DMS 273 treated with DMSO at 0.1 percent for 48 hours (cell line): ENCODE measurements at places on chromosomes 7 and 10.

DNA sequence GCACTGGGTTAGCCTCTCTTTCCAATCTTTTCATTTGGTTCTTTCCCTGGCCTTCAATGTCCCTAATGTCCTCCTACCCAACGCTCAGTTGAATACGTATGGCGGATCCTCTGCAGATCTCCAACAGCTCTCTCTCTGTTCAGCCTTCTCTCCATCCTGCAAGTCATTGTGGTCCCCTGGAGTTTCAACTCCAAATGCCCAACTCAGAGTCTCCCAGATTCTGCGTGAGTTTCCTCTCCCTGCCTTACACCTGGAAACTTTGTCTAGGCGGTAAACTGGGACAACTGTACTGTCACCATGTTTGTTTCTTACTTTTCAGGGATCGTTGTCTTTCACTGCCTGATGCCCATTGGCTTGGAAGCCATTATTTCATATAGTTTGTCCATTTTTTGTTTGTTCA lies 273.1 kb downstream of the TNS3 start:
- no peak for DNase-seq

DNA sequence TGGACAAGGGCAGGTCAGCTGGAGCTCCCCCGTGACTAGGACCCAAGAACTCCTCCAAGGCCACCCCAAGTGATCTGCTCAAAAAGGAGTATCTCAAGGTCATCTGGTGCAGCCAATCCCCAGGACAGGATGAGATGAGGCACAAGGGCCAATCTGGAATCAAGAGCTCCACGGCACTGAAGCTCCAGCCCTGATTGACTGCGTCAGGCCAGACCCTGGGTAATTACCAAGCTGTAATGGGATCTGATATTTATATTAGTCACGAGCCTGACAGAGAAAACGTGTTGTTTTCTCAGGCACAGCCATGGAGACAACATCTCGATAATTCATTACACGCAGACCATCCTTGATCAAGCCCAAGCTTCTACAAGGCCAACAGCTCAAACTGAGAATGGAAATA lies 4.2 kb downstream of the KCNMA1 start:
- DNase-seq = no peak

- no peak for DNase-seq
Observed at GRCh38 chr7:134024739-134025138, 102.4 kb upstream of the LRGUK start.

- DNase-seq = no peak
Observed at GRCh38 chr7:142754681-142755575, 5.7 kb downstream of the PRSS1 start.

DNA sequence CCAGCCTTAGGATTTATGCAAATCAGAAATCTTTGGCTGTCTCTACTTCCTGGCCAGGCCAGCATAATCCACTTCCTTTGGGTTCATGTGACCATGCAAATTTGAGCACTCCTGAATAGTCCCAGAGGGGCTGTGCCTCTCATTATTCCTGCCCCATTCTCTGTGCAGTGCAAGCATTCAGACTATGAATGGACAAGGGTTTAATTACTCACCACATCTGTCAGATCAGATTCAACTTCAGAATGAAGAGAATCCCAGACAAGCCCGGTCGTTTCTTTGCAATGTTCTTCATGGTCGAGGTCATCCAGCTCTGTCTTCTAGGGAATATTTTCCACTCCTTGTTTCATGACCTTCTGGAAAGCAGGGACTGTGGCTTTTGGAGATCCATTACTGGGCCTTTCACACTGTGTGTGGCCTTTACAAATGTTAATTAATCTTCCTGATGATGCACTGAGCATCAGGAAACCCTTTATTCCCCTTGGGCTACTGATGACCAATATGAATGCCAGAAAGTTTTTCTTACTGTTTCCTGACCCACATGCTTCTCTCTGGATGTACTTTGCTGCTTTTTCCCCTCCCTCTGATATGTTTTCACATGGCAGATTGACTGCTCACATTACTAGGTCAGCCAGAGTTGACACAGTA lies 217.6 kb upstream of the TCF7L2 start:
- peak; percentile 62 for DNase-seq

DNA sequence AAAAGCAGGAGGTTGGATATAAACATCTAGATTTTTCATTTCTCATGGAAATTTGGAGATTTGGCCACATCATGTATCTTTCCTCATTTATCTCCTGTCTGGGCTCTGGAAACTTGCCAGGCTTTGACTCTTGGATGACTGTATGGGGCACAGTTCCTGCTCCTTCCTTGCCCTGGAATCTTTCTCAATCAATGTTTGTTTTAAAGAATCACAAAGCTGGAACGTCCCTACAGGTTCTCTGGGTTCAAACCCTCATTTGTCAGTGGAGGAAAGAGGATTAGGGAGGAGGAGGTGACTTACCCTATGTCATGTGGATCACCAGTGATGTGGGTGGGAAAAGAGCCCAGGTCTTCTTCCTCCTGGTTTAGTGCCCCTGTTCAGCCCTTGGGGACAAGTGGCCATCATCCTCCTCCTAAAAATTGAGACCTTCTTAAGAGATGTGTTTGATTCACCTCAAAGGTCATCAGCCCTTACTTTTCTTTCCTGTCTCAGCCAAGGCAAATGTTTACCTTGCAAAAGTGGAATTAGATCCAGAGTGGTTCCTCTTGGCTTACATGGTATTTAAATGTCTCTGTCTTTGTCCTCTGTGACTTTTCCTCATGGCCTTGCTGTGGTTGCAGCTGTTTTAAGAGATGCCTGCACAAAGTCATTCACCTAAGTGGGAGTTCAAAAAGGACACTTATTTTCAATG lies 38.8 kb upstream of the PDZD8 start:
- DNase-seq = no peak

DNA sequence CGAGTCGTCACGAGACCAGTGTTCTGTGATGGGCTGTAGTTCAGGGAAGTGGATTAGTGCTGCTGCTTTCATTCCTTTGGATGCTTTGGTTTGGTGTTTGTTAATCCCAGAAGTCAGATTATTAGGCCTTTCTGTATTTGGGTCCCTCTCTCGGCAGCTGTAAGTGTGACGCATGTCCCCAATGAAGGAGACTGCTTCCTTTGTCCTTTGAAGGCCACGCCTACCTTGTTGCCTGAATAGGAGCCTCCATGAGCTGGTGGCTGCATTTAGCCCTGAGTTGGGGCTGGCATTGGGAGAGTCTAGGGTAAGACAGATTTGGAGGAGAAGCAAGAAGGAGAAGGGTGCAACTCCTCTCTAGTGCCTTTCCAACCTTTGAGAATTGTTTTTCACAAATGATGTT lies 34.5 kb downstream of the DOCK1 start:
- no peak for DNase-seq

DNA sequence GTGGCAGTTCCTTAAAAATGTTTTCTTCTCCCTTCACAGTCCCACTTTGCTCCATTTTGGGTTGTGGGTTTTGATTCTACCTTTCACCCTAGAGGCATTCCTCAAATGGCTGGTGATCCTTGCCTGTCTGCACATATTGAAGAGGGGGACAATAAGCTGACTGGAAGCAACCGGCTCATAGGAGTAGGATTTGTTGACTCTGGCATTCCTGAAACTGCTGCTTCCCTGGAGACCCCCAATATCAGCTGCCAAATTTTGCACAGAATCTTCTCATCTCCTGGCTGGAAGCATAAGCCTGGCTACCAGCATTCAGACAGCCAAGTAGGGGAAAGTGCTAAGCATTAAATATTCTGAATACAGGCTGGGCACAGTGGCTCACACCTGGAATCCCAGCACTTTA lies 53.7 kb downstream of the KIF5B start:
- no peak for DNase-seq

DNA sequence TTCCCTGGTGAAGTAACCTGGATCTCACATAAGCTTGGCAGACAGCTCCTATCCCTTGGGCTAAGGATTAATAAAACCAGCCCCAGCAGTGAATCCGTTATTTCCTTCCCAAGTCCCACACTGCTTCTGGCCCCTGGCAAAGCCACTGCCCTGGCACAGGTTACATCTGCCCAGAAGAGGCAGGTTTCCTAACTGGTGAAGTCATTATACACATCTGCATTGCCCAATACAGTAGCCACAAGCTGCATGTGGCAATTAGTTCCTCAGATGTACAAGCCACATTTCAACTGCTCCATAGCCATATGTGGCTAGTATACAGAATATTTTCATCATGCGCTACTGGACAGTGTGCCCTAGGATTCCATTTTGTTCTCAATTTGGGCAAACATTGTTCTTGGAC lies 273.0 kb downstream of the GRM8 start:
- no peak for DNase-seq

GRCh38 chr10:106226828-106227227 lies 937.7 kb downstream of the SORCS1 start:
- no peak for DNase-seq

DNA sequence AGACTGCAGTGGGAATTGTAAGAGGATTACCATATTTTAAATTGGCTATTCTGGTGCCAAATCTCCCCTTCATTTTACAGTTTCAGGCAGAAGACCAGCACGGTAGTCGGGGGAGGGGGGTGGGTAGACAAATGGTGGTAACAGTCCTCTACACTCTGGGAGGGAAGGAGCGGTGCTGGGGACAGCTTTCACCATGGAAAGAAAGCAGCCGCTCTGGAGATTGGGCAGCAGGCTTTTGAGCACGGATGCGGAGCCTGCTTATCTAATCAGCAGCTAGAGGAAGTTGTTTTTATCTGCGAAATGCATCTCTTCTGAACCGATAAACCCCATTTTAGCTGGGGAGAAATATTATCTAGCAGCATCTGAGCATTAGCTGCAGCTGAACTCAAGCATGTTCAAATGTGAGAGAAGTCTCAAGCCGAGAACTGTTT lies 28.7 kb downstream of the IKZF1 start:
- DNase-seq = no peak

DNA sequence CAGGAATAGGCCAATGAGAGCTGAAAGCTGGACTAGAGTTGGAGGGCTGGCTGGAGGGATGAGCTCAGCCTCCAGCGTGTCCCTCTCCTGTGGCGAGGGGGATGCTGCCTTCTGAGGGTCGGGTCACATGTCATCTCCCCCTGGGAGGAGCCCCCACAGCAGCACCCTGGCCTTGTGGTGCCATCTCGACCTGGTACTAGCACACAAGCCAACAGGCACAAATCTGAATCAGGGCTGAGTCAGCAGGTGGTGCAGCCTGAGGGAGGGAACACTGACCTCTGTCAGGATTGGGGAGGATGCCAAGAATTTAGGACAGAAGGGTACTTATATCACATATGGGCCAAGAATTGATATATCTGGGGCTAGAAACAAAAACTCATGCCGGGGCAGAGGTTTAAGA lies 280.4 kb downstream of the CELF2 start:
- DNase-seq = no peak

DNA sequence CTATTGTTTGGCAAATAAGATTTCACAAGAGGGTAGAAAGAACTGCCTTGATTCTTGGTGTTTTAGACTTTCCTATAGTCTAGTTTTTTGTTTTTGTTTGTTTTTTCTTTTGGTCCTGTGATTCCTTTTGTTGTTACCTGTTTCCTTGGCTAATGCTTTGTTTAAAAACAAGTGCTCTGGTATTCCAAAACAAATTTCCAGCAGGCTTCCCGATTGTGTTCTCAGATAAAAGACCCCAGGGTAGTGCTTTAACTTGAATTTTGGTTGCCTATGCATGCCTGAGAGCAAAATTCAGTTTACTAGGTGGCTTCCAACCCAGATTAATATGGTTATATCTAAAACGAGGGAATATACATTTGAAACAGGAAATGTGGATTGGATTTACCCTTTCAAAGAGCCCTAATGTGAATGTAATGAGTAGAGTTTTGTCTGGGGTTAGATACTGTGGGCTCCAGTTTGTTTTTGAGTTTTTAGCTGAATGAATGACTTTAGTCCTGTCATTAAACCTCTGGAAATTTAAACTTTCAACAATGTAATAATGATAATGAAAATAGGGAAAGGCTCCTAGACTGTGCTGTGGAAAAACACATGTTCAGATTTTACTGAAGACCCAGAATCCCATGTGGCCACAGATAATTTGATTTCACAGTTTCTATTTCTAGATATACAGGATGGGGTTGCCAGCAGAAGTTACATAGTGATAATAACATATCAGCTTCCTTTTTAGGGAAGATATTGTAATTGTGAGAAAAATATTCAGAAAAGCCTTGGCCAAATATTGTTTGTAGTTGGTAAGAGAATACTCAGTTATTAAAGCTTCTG lies 23.9 kb downstream of the AUTS2 start:
- no peak for DNase-seq

- no peak for DNase-seq
Observed at GRCh38 chr7:132601783-132602182, 25.5 kb upstream of the PLXNA4 start.

DNA sequence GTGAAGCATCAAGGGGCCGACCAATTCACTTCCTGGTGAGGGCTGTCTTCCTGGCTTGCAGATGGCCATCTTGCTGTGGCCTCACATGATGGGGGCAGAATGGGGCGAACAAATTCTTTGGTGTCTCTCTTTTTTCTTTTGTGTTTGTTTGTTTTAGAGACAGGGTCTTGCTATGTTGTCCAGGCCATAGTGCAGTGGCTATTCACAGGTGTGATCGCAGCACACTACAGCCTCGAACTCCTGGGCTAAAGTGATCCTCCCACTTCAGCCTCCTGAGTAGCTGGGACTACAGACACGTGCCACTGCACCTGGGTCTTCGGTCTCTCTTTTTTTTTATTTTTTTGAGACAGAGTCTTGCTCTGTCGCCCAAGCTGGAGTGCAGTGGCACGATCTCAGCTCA lies 20.1 kb downstream of the NOLC1 start:
- DNase-seq = no peak

DNA sequence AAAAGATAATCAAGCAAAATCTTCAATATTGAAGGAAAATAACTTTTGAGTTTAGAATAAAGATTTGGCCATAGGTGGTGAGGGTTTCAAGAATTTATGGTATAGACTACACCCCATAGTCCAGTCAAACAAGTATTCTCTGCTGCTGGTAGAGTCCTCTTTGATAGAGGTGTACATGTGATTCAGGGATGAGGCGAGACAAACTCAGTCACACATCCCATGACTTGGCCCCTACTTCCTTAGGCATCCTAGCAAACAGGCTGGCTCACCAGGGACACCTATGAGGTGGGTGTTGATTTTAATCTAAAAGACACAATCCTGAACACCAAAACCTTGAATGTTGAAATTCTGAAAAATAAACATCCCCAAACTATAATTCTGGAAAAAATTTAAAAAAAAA lies 78.1 kb upstream of the SLC25A13 start:
- DNase-seq = no peak

DNA sequence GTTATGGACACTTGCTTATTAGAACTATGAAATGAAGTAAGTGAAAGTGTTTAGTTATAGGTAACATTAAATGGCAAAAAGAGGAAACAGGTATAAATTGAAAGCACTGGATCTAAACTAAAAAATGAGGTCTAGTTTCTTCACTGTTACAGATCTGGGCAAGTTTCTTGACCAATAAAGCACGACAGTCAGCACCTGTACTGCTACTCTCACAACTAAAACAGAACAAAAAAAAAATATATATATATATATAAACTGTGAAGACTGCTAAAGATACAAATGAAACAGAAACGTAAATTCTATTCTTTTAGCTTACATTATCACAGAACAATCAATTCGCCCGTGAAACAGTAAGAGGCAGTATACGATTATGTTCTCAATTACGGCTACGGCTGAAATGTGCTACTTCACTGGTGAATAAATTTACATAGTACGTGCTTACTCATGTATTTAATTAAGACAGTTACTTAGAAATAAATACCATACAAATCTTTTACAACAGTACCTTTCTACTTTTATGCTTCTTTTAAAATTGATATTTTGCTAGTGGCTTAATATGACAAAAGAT lies 4.2 kb downstream of the AHR start:
- DNase-seq = no peak
